ENCODE measurements at places on chromosomes 7 and 10.

DNA sequence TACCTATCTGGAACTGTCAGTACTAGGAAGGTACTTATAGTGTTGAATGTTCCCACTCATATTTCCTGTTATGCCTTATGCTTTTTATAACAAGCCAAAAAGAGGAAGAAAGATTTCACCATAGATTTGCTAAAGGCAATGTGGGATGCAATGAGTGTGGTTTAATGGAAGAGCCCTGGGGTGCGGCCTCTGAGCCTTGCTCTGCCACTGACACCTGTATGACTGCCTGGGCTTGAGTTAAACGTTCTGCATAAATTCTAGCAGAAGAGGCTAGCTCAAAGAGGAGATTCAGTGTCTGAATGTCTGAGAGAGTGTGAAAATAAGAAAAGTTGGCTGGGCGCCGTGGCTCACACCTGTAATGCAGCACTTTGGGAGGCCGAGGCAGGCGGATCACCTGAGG lies 143.8 kb downstream of the TPST1 start:
- peak; percentile 65 for DNase-seq

DNA sequence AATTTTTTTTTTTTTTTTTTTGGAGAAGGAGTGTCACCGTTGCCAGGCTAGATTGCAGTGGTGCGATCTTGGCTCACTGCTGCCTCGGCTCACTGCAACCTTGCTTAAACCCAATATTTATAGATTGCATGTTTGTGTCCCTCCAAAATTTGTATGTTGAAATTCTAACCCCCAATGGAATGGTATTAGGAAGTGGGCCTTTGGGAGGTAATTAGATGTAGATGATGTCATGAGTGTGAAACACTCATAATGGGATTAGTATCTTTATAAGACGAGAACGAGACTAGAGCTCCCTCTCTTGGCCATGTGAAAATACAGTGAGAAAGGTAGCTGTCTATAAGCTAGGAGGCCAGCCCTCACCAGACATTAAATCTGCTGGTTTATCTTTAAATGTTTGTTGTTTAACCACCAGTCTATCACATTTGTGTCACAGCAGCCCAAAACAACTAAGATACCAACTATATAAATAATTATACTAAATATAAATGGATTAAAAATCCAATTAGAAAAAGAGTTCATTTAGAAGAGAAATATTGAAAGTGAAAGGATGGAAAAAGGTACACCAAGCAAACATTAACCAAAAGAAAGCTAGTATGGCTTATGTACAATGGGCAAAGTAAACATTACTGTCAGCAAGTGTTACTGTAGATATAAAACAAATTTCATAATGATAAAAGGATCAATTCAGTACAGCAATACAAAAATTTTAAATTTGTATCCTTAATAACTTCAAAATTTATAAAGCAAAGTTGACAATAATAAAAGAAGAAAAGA lies 9.3 kb downstream of the TCAF1 start:
- DNase-seq: no peak

- no peak for DNase-seq
These were observed 29.9 kb upstream of the GALNTL5 start for GRCh38 chr7:151926336-151926712.

- no peak for DNase-seq
These were observed 154.9 kb downstream of the GLI3 start for GRCh38 chr7:42082144-42082543.

DNA sequence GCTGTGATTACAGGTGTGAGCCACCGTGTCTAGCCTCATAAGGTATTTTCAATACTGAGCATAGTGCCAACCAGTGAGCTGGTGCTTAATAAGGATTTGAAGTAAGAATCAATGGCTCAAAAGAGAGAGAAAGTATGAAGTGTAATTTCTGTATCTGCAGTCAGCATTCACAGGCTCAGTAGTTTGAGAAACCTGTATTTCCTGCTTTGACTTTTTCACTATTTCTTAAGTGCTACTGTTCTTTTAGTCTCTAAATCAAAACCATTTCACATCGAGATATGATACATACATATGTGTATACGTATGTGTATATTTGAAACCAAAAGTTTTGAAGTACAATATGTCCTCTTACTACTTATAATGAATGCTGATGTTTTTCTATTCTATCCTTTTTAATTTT lies 189.9 kb downstream of the PPP1R9A start:
- DNase-seq: no peak

GRCh38 chr7:127594490-127594889 lies 954 bp downstream of the FSCN3 start:
- peak; percentile 60 for DNase-seq

DNA sequence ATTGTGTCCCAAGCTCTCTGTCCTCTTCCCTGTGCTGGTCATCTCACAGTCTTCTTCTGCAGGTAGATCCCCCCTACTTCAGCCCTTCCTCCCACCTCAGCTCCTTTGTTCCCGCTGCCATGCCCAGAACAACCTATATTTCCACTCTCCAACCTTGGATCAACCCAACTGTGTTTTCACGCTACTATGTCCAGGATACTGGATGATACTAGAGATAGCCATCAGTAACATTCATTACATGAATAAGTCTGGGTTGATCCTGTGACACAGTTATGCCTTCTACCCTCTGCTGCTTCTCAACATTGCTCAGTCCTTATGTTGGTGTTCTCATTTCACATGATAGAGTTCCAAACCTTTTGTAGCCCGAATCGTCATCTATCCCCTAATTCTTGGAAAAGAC lies 286.4 kb downstream of the ZEB1 start:
- no peak for DNase-seq

DNA sequence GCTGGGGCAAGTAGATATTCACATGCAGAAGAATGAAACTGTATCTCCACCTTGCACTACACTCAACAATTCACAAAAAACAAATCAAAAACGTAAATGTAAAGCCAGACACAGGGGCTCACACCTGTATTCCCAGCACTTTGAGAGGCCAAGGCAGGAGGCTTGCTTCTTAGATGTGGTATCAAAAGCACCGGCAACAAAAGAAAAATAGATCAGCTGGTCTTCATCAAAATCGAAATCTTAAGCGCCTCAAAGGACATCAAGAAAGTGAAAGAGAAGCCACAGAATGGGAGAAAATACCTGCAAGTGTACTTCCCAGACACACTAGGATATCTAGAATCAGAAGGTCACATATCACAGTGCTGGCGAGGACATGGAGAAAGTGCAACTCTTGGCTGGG lies 31.3 kb downstream of the GPER1 start:
- DNase-seq: no peak

GRCh38 chr7:158414002-158414401 lies 173.6 kb downstream of the PTPRN2 start:
- DNase-seq: no peak

- no peak for DNase-seq
These were observed 1064.6 kb upstream of the LRRTM3 start for GRCh38 chr10:65861249-65861648.

GRCh38 chr7:8232999-8233847 lies 28.7 kb downstream of the ICA1 start:
- no peak for DNase-seq

GRCh38 chr10:1284076-1284475 lies 227.9 kb downstream of the WDR37 start:
- DNase-seq: no peak

- DNase-seq: no peak
These were observed 7.8 kb downstream of the SHH start for GRCh38 chr7:155804431-155804831.

DNA sequence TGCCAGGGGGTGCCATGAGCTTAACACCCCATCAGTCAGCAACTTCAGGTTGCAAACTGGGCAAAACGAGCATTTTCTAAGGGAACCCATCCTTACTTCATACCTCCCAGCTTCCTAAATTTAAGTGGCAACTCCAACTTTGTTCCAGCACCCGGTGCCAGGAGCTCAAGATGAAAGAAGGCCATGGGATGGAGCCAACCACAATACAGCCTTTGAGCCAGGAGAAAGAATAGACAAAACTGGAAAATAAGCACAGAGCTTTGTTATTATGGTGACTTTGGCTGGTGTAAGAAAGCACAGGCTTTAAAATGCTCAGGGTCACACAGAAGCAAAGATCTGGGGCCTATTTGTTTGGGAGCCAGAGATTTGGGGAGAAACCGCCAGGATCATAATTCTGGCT lies 388.7 kb upstream of the MGMT start:
- DNase-seq: no peak

GRCh38 chr10:128541926-128542475 lies 415.8 kb upstream of the MKI67 start:
- DNase-seq: no peak

DNA sequence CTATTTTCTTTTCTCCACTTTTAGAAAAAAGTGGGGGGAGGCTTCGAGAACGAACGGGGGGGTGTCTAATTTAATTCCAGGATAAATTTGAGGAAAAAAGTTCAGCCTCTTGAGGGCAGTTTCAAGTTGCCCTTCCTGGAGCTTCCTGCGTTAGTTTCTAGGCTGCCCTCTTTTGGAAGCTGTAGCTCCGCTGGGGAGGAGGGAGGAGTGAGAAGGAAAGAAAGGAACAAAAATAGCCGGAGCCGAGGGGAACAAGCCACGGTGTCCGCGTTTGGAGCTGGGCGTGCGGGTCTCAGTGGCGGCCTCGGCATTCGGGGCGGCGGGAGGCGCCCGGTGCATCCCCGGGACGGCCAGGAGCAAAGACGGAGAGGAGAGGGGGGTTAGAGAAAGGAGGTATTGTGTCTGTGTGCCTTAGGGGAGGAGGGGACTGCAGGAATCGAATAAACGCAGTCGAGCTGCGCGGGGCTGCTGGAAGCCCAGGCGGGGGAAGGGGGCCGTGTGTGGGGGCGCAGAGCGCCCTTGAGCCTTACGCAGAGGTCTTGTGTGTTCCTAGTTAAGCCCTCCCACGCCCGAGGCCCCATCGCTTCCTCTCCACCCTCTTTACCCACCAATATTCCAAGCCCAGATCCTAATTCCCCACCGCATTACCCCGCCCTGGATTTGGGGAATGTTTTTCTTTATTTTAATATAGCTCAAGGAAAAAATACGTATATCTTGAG lies 2.0 kb upstream of the TNRC18 start:
- peak; percentile 73 for DNase-seq

- DNase-seq: no peak
These were observed 162.8 kb upstream of the CSTF2T start for GRCh38 chr10:51862149-51862548.

GRCh38 chr10:50619166-50619565 lies 4.6 kb downstream of the SGMS1 start:
- no peak for DNase-seq

GRCh38 chr10:131144711-131145375 lies 166.7 kb downstream of the TCERG1L start:
- no peak for DNase-seq
